ENCODE measurements at places on chromosomes 2 and 18.
A peak's percentile ranks its signal among the peaks of the same experiment; 100 is the strongest.

- DNase-seq, result peak; percentile 58
Observed at GRCh38 chr2:151771599-151772358, 37.5 kb upstream of the NEB start.

DNA sequence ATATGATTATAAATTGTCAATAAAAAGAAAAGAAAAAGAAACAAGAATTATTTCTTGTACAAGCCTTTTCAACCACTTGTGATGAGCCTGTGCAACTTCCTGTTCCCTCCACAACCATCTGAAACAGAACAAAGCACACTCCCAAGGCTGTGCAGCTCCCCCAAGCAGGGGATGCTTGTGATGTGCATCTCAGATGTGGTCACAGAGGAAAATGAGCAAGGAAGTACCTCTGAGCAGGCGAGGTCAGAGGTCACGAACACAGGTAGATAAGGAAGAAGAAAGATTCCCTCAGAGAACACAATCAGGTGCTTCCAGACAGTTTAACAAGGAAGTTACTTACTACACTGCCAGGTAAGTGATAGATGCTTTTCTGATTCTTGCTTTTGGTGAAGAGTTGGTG is 274.8 kb upstream of the SLC39A10 start:
- no peak for DNase-seq

- no peak for DNase-seq
Observed at GRCh38 chr2:52390651-52391050, 1358.7 kb upstream of the NRXN1 start.

DNA sequence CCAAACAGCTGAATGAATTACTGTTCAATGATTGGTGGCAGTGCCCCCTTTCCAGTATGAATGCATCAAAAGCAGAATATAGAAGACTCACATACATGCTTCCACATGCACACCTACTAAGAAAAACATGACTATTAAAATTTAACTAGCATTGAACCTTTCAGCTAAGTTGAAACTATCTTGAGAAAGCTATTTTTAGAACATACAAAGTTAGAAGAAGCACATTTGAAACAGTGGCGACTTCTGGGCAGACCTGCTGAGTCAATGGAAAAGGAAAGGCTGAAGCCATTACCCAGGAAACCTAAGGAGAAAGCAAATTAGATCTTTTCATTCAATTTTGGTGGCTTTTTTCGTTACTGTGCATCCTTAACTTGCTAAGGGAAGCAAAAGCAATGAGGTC is 55.9 kb downstream of the PLA2R1 start:
- DNase-seq, result no peak

- DNase-seq, result no peak
Observed at GRCh38 chr2:181294979-181295378, 162.2 kb upstream of the ITGA4 start.

- DNase-seq, result no peak
Observed at GRCh38 chr2:237129625-237130263, 44.1 kb downstream of the COPS8 start.

DNA sequence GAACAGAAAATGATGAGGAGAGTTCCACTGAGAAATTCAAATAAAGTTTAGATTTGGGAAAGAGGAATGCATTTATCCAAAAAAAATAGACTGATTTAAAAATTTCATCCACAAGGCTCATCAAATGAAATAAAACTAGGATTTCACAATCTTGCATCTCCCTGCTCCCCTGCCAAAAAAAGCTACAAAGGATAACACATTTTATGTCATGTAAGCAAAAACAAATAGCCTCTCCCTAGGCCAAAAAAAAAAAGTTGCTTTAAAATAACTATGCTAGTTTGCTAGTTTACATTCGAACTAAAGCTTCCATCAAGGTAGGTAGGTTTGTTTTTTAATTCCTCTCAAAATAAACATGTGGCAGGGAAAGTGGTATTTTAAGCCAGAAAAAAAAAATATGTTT is 465.5 kb upstream of the ID2 start:
- DNase-seq, result no peak

GRCh38 chr2:4964579-4964978 is 727.6 kb upstream of the SOX11 start:
- DNase-seq, result no peak

DNA sequence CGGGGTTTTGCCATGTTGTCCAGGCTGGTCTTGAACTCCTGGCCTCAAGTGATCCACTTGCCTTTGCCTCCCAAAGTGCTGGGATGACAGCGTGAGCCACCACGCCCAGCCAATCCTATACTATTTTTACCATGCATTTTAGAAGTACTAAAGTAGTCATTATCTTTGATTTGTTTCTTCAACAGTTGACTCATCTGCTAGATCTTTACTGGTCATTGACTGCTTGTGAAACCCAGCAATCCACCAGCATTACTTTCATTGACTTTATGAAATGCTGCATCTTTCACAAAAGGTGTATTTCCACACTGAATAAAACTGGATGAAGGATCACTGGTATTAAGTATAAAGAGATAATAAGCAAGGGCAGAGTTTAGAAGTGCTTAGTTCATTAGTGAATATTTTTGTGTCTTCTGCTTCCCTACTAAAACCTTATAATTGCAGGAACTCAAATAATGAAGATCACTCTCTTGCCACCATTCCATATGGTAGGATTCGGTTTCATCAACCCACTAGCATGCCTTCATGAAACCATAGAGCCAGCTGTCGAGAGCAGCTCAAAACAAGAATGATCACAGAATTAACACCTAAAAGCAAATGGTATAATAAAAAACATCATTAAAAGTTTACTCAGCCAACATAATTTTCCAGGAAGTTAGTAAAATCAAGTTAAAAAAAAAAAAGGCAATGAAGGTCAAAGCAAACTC is 33.1 kb downstream of the IRS1 start:
- no peak for DNase-seq

DNA sequence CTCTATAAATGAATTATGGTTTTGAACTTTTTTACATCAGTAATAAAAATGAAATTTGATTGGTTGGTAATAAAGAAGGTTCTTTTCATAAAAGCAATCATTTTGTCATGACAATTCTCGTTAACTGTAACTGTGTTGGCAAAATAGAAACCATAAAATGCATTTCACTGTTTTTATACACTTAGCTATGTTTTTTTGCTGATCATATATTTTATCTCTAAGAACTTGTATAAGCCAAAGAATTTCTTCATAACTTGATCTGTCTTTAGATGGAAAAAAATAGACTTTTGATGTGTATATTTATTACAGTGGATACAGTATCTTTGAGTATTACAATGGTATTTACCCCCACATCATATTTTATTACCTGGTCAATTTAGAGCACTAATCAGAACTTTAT is 9.7 kb downstream of the MTX2 start:
- no peak for DNase-seq

GRCh38 chr2:7567646-7568045 is 650.4 kb downstream of the RNF144A start:
- DNase-seq, result no peak

GRCh38 chr18:31498574-31499524 is 872 bp downstream of the DSG2 start:
- DNase-seq, result no peak

GRCh38 chr2:46175419-46175818 is 121.8 kb upstream of the EPAS1 start:
- no peak for DNase-seq

DNA sequence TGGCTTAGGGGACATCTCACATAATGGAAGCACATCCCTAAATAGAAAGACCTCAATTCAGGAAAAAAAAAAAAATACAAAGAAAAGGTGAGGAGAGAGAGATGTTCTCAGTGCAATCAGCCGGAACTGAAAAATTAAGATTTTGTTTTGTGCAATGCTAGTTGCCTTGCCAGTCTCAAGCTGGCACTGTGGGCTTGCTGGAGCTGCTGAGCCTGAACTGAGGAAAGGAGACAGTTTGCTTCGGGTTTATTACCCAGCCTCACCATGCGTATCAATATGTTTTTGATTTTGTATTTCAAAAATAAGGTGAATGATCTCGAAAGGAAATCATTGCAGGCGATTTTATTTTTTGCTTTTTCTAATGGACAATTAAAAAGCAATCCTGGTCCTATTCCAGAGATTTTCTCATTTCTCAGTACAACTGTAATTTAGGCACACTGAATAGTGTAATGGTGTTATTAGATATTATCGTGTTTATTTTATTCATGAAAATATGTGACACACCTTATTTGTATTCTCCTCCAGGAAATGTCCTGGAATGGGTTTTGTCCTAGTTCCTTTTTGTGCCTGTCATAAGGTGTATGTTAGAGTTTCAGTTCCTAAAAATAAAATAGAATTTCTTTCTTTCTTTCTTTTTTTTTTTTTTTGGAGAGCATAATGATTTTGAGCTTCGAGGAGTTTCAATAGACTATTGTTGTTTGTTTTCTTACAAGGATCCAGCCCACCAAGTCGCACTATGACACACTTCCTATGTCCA is 72.8 kb upstream of the ZEB2 start:
- DNase-seq, result no peak

- no peak for DNase-seq
Observed at GRCh38 chr2:16862471-16862870, 196.8 kb upstream of the CYRIA start.

- DNase-seq, result no peak
Observed at GRCh38 chr2:226865273-226865672, 29.4 kb downstream of the RHBDD1 start.

DNA sequence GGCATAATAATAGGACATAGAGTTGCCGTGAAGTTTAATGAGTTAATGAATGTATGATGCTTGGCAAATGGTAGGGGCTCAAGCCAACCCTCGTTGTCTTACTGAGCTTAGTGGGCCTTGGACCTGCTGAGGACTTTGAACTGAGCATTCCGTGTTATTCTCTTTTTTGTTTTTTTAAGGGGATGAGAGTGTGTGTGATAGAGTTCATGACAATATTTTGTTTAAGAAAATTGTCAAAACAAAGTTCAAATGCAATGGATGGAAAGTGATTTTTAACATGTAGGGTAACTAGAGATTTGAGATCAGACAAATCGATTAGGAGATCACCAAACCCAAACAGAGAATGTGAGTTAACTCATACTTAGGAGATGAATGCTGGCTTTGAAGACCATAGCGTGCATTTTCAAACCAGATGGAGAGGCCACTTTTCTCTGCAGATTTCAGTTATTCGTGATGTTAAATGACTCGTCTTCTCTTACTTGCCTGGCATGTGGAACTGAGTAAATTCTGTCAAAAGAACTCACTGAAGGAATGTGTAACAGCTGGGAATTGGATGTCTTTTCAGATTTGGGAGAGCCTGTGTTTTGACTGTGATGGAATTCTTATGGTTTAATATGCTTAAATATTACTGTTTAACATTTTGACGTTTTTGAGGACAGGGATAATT is 88.7 kb downstream of the NEDD4L start:
- no peak for DNase-seq

GRCh38 chr2:19806591-19806990 is 95.2 kb downstream of the TTC32 start:
- no peak for DNase-seq

DNA sequence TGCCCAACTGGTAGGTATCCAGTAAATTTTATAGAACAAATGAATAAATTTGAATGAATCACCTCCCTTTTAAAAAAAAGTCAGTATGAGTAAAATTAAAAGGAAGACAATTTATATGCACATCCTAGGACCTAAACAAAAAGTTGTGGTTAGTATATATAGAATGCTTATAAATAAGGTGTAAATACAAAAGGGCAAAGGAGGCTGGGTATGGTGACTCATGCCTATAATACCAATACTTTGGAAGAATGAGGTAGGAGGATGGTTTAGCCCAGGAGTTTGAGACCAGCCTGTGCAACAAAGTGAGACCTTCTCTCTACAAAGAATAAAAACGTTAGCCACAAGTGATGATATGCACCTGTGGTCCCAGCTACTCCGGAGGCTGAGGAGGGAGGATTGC is 12.8 kb downstream of the C2orf69 start:
- no peak for DNase-seq

GRCh38 chr2:24853996-24854395 is 60.8 kb downstream of the CENPO start:
- no peak for DNase-seq

- DNase-seq, result no peak
Observed at GRCh38 chr2:69017835-69018234, 4.9 kb downstream of the ANTXR1 start.

DNA sequence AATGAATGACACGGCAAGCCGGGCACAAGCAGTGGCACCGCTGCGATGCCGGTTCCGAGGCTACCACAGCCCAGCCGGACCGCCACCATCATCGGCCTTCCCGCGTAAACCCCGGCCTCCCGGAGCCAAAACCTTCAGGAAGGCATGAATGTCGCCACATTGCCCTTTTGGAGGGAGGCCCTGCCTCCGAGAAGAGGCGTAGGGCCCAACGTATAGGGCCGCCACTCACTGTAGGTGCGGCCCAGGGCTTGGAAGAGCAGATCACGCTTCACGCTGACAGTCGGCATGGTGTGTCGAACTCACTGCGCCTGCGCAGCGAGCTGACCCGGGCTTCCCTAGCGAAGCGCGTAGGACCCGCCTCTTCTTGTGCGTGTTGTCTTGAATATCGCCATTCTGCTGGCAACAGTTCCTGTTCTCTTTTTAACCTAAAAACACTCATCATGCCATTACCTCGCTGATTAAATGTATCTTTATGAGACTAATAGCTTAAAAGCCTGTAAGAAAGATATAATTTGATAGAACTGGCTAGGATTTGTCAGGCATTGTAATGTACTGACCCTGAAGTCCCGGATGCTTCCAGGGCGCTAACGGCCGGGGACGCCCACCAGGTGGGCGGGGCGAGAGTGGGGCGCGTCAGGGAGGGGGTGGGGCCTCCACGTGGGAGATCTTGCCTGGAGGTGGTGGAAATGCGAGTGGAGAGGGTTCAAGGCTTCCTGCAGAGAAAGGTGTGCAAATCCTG is at the start of gene FARSB:
FARSB (minus strand) TSS at position 306 of the 739 bp plus-strand sequence; CDS start at position 287, 19 bp downstream.
- DNase-seq, result peak; percentile 99

- no peak for DNase-seq
Observed at GRCh38 chr18:50104421-50104820, 90.5 kb downstream of the MYO5B start.

DNA sequence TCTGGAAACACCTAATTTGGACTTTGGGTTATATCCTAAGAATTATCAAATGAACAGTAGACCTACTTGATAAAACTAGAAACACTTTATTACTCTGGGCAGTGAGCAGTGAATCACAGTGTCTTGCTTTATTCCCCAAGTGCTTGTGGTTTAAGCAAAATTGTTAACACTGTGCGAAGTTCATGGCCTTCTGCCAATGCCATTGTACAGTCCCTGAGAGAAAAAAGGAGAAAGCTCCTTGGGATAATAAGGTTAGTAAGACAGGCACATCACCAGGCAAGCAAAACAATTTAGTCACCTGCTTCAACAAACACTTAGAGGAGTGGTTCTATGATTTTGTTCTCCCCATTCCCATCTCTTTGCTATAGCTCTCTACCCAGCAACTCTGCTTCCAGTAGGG is 39.8 kb downstream of the ADCYAP1 start:
- DNase-seq, result no peak

DNA sequence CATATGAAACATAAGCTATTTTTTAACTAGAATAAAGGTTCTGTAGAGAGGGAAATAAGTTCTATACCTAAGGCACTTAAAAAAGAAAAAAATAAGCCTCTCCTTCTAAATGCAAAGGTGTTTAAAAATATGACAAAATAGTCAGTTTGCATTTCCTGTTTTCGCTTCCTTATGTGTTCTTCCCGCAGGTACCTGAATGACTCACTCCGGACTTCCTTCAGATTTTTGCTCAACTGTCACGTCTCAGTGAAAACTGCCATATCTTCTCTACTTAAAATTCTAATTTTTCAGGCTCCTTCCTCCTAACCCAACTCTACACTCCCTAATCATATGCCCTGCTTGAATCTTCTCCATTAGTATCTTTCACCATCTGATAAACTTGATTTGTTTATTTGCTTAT is 1333.1 kb downstream of the LRP1B start:
- DNase-seq, result no peak

- no peak for DNase-seq
Observed at GRCh38 chr2:219702796-219703545, 75.5 kb downstream of the SLC4A3 start.

All from psoas muscle (tissue), 8 donors.